ENCODE measurements at places on chromosomes 16 and 17. TPM values are rescaled to one million over a fixed set of nuclear protein-coding genes. Genes with fewer than 3 reads are reported as not detected.

The TEDC2 gene
- total RNA-seq = 2.8 TPM

The TMEM238L gene
- total RNA-seq = not detected

The DHRS7B gene
- 12.6 TPM for total RNA-seq

The PRDM7 gene
- not detected for total RNA-seq

The PPP1R27 gene
- not detected for total RNA-seq

The CDH11 gene
- total RNA-seq = 880 TPM

The GID4 gene
- total RNA-seq = 14.3 TPM

The TUFM gene
- total RNA-seq = 82.1 TPM

The SAMD14 gene
- 9.7 TPM for total RNA-seq

The CLDN7 gene
- 0.65 TPM for total RNA-seq

The NPW gene
- total RNA-seq = 0.85 TPM

The UMOD gene
- total RNA-seq = not detected

The MYH2 gene
- not detected for total RNA-seq

The LAT gene
- 0.78 TPM for total RNA-seq

The HELZ gene
- total RNA-seq = 55.1 TPM

The KRT33B gene
- total RNA-seq = not detected

The UNKL gene
- 16.8 TPM for total RNA-seq

The ELOB gene
- total RNA-seq = 207 TPM
